ENCODE measurements at places on chromosomes 12 and 14.

DNA sequence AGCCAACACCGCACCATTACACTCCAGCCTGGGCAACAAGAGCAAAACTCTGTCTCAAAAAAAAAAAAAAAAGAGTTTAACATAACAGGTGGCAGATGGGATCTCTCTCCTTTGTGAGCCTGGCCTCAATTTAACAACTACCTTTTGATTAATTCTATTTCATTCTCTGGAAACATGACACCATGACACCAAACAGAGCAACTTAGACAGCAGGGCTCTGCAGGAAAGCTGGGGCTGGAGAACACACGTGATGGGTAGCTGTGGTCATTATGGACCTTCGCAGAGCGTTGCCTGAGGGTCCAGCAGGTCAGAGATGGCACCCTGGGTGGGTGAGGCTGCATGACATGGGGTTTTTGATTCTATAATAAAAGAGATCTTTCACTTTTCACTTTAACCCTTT is 1.7 kb upstream of the DGLUCY start:
- DNase-seq, result no peak

- no peak for DNase-seq
Observed at GRCh38 chr14:96109596-96110355, 70.6 kb downstream of the C14orf132 start.

DNA sequence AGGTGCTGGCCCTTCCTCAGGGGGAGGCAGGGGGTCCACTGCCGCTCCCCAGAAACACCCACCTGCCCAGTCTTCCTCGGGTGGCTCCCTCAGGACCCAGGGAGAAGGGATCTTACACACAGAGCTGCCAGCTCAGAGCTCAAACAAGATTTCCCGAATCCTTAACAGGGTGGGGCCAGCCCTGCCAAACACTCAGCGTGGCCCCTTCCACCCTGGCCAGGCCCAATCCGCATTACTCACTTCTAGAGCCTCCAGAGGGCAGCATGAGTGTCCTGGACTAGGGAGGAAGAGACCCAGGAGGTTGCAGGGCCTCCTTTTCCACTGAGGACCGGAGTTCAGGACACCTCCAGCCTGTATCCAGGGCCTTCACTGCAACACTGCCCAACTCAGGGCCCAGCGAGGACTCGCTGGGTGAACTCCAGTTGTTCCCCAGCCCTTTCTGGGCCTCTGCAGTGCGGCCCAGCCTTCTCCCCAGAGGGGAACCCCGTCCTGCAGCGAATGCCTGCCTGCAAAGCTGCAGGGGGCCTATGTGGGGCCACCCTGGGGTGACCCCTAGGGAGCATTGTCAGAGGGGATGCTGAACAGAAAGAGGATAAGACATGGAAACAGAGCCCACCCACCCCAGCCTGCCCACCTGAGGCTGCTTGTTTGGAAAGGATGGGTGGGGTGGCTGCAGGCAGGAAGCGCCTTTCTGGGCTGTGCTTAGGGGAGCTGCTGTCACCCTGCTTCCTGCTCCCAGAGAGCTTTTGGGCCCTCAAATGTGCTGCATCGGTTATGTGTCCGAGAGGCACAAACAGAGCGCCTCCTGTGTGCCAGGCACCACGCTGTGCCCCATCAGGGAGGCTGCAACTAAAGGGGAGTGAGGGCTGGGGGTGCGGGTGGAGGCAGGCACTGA is 43.8 kb downstream of the CCNK start:
- no peak for DNase-seq

DNA sequence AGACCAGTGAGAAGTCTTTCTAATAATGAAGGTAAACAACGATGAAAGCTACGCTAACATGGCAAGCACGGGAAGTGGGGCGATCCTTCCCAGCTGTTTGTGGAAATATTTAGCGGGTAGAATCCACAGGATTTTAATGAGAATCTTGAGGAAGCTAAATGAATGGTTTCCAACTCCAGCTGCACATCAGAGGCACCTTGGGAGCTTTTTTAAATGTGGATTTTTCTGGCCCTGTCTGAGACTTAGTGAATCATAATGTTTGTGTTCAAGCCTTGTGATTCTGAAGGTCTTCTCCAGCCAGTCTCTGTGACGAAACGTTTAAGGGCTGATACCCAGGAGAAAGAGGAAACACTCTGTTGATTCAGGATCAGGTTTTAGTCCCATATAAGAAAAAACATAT is 169.8 kb downstream of the CAPZA3 start:
- no peak for DNase-seq

DNA sequence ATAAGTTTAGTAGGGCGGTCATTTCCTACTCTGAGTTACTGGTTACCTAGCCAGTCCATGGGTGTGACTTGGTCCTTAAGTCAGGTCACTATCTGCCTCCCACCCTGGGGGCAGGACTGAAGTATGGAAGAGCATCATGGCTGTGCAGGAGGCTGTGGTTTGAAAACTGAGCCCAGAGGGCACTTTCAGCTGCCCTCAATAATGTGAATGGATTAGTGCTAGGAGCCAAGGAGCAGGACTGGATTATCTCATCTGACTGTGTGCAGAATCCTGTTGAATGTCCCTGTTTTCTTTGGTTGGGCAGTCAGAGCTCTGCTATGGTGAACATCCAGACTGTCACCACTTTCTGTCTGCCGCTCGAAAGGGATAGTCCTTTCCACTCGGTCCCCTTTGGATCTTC is 1.6 kb downstream of the ATXN7L3B start:
- DNase-seq, result no peak

DNA sequence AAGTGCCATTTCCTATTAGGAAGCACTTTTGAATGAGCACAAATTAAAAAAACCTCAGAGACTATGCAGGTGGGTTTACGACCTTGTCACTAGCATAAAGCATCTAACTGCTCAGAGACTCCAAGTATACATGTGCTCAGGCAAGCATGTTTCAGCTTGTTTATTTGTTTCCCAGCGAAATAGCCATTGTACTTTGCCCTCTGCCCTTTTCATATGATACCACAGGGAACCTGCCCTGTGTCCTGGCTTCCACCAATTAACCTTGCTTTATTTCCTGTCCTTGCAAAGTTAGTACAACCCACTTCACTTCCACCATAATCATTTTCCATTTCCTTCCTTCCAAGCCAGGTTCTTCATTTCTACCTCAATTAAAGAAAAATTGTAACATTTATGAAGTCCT is 194.9 kb downstream of the DUSP6 start:
- no peak for DNase-seq

- no peak for DNase-seq
Observed at GRCh38 chr12:106301241-106301610, 1.3 kb upstream of the TCP11L2 start.

GRCh38 chr14:96204151-96205058 is at the start of gene BDKRB2:
BDKRB2 (plus strand) TSS chr14:96204839; CDS start chr14:96237108, 32,269 bp downstream.
- DNase-seq, result no peak

- DNase-seq, result no peak
Observed at GRCh38 chr14:31768355-31768754, 207.2 kb downstream of the NUBPL start.

GRCh38 chr14:66979101-66979974 is 209.9 kb upstream of the GARIN2 start:
- DNase-seq, result no peak

DNA sequence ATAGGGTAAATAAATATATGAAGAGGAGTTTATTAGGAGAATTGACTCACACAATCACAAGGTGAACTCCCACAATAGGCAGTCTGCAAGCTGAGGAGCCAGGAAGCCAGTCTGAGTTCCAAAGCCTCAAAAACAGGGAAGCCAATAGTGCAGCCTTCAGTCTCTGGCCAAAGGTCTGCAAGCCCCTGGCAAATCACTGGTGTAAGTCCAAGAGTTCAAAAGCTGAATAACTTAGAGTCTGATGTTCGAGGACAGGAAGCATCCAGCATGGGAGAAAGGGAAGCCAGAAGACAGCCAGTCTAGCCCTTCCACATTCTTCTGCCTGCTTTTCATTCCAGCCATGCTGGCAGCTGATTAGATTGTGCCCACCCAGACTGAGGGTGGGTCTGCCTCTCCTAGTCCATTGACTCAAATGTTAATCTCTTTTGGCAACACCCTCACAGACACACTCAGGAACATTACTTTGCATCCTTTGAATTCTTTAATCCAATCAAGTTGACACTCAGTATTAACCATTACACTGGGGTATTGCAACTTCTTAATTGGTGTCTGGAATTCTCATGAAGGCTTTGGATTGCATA is 736.5 kb upstream of the LMO3 start:
- DNase-seq, result no peak

DNA sequence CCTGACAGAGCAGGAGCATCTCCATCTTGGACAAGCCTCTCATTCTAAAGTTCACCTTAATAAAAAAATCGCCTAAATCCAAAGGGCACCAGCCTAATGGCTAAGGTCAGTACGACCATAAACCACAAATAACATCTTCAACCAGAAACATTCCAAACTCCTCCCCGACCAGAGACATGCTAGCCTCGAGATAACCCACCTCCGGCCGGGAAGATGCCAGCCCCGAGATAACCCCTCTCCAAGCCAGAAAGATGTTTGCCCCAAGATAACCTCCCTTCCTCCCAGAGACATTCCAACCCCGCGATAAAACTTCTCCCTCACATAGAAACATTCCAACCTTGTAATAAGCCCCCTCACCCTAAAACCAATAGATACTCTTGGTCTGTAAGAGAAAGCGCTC is 86.8 kb upstream of the PKP2 start:
- no peak for DNase-seq

Measured in activated CD8-positive, alpha-beta memory T cell treated with anti-CD3 and anti-CD28 coated beads for 1 hour (primary cell).